Pulmonary artery endothelial cell (primary cell): ENCODE measurements at places on chromosomes 7 and 10. TPM values are rescaled to one million over a fixed set of nuclear protein-coding genes. Genes with fewer than 3 reads are reported as not detected.

The SFTPA1 gene
- not detected in 2 replicates for total RNA-seq

GRCh38 chr7:11082552-11083213, 109.0 kb downstream of the PHF14 start:
- no peak for DNase-seq

- DNase-seq, result no peak
Measured at GRCh38 chr7:31109751-31110150, 57.6 kb downstream of the ADCYAP1R1 start.

DNA sequence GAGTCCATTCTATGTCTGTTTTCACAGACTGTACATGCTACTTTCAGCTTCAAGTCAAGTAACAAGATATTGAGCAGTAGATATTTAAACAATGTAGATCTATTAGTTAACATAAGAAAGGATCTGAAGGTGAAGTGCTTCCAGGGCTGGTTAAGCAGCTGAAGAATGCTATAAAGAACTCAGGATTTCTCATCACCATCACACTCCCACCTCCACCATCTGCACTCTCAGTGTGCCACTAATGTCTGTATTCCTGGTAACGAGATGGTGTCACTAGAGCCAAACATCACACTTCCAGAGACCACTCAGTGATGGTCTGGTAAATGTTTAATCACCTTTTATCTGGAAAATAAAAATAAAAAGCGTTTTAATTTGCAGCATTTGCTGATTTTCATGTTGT, 224.0 kb upstream of the FERD3L start:
- DNase-seq, result no peak

DNA sequence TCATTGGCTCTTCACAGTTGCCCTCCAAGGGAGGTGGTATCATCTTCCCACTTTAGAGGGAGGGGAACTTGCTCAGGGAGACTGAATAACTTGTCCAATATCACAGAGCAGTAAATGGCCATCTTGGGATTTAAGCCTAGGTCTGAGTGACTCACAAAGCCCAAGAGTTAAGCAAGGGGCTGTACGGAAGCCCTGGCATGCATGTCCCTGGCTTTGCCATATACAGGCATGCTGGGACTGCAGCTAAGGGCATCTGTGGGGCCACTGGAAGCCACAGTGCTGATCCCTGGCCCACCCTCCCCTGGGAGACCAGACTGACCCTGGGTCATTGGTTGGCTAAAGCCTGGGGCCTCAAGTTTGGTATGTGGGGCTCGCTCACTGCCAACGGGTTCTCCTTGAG, 3.1 kb downstream of the VSIR start:
- DNase-seq, result no peak

DNA sequence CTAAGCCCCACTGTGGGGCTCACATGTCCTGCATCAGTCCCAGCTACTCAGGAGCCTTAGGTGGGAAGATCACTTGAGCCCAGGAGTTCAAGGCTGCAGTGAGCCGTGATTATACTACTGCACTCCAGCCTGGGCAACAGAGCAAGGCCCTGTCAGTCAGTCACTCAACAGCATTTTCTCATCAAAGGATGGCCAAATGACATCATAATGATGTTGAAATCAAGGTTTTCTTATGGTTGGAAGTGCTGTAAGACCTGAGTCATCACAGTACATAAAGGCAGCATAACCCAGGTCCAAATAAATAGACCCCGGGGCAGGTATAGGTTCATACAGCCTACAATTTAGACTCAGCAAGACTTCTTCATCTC, 341.1 kb downstream of the PARD3 start:
- DNase-seq, result no peak
